ENCODE measurements at places on chromosomes 12 and 14.

DNA sequence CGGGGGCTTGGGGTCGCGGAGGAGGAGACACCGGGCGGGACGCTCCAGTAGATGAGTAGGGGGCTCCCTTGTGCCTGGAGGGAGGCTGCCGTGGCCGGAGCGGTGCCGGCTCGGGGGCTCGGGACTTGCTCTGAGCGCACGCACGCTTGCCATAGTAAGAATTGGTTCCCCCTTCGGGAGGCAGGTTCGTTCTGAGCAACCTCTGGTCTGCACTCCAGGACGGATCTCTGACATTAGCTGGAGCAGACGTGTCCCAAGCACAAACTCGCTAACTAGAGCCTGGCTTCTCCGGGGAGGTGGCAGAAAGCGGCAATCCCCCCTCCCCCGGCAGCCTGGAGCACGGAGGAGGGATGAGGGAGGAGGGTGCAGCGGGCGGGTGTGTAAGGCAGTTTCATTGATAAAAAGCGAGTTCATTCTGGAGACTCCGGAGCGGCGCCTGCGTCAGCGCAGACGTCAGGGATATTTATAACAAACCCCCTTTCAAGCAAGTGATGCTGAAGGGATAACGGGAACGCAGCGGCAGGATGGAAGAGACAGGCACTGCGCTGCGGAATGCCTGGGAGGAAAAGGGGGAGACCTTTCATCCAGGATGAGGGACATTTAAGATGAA, 630 bp downstream of the FOS start:
- DNase-seq = no peak

DNA sequence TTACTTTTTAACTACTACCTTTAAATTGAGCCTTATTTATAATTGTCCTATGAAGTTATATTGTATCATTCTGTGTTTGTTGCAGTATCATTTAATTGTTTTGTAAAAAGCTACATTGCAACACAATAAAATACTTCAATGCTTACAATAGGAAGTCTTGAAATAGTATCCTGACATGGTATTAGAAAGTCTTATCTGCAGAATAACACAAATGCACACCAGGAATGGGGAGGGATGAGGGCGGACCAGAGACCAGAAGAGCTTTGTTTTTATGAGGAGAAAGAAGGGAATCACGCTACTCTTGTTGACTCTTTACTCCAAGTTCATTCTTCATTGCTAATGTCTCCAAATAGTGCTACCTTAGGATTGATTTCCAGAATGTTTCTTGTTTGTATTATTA, 120.2 kb downstream of the MON2 start:
- no peak for DNase-seq

- DNase-seq = no peak
Observed at GRCh38 chr12:124904306-124905098, 9.9 kb downstream of the UBC start.

DNA sequence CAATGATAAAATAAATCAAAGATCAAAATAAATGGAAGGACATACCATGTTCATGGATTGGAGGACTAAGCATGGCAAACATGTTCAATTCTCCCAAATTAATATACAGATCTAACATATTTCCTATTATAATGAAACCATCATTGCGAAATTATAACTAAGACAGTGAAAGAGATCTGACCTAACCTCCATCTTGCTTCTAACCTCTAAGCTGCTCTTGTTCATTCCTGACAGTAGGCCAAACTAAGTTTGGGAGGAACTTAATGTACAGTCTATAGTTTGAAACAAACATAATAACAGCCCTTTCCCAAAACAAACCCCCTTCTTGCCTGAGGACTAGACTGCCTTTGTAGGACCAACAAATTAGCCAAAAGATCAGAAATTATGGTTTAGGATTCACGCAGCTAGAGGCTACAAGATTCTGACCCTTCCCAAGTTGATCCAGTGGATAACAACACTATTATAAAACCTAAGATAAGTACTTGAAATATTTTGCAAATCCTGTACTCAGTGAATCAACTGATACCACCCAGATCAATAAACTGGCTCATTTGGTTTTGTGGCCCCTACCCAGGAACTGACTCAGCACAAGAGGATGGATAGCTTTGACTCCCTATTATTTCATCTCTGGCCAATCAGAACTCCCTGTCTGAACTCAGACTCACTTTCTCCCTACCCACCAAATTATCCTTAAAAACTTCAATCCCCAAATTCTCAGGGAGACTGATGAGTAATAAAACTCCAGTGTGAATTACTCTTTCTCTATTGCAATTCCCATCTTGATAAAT, 41.7 kb upstream of the OR5AU1 start:
- DNase-seq = no peak

Measured in NCI-H1436 (cell line).